ENCODE measurements at places on chromosomes 11 and 22.

DNA sequence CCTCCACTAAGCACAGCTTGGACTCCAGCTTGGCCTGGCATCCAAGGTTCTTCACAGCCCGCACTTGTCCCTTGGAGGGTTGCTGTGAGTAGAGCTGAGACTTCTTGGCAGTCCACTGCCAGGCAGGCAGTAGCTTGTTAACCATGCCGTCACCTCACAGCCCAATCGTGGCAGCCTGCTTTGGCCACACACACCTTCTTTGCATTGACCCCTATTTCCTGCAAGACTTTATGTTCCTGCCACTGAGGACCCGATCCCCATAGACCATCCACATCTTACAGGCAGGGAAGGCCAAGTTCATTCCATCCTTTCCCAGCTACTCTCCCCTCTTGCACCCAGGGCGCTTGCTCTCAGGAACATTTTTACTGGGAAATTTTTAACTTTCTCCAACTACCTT is 2.5 kb upstream of the PYGM start:
- DNase-seq = no peak

DNA sequence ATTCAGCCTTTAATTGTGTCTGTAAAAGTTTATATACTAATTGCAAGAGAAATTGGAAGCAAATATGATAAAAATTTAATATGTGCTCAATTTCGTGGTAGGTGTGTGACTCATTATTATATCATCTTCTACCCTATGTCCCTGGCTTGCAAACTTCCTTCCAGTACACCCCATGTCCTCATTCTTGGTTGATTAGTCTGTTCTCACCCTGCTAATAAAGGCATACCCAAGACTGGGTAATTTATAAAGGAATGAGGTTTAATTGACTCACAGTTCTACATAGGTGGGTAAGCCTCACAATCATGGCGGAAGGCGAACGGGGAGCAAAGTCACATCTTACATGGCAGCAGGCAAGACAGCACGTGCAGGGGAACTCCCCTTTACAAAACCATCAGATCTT is 11.9 kb downstream of the MRGPRX3 start:
- no peak for DNase-seq

DNA sequence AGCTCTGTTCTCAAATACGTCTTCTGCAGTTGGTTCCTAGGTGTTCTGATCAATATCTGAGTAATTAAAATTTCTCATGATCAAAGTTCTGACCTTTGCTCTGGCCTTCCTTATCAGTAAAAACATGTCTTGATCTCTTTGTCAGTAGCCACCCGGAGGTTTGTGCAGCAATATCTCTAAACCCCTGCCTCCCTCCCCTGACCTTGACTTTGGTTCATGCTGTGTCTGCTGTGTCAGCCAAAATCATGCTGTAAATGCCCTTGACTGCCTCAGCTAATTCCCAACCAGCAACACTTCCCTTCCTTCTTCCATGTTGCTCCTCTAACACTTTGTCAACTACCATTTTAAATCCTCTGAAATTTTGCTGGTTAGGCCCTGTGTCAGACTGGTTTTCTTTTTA is 424.7 kb downstream of the FAM181B start:
- DNase-seq = no peak

GRCh38 chr11:33067294-33067693 is 27.9 kb downstream of the TCP11L1 start:
- no peak for DNase-seq

- no peak for DNase-seq
These were observed 151.7 kb downstream of the ATXN10 start for GRCh38 chr22:45823336-45823735.

DNA sequence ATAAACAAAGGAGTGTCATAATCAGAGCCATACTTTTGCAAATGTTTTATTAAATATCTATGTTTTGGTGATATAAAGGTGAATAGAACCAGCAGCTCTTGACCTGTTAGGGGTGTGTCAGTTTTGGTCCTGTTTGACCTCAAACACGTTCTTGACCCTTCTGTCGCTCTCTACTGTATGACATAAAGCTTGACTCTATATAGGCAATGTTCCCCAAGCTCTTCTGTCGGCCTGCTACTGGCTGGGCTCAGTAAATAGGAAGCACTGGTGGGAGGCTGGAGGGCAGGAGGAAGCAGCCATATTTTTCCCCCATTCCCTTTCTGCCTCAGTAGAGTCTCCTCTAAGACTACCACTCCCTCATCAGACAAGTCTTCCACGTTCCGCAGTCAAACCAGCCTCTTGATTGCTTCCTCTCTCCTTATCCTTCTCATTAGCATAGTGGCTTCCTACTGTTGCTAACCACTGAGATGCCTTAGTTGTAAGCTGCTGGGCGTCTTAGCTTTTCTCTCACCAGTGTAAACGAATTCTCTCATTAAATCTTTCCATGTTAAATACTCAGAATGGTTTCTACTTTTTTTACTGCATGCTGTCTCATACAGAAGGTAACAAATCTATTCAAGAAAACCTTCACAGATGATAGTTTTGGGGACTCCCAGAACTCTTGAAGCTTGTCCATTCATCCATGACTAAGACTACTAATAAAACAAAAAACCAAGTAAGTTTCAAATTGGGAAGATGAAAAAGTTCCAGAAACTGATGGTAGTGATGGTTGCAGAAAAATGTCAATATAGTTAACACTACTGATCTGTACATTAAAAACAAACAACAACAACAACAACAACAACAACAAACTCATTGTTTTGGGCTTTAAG is 3.3 kb downstream of the NPAT start:
- no peak for DNase-seq

GRCh38 chr11:70580036-70580805 is 181.9 kb downstream of the CTTN start:
- no peak for DNase-seq

GRCh38 chr11:62401356-62401755 is 17.5 kb upstream of the SCGB1A1 start:
- no peak for DNase-seq

DNA sequence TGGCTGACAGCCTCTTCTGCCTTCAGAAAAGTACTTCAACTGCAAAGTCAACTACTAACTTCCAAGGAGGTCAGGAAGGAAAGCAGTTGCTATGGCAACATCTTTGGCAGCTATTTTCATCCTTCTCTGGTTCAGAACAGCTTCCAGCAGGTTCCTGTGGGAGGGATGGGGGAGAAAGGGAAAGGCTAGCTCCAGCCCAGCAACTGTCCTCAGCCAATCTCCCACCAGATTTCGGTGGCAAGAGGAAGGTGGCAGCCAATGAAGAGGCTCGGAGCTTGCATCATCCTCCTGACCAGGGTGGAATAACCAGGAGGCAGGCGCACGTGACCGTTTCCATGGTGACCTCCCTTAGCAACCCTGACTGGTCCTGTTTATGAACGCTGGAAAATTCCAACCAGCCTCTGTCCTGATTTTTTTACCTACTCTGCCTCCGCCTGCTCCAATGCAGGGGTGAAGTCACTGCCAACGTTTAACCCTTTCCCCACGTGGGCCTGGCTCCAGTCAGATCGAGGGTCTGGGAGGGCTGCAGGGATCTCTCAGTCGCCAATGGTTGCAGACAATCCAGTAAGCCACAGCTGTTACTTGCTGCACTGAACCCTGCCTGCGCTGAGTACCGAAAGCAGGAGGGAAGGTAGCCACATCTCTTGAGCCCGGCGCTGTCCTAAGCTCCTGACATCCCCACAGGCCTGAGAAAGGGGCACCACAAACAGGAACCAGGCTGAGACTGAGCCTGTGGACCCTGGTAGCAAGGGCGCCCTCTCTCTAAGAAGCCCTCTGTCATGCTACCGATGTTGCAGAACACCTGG is 11.2 kb upstream of the MALAT1 start:
- DNase-seq = no peak

DNA sequence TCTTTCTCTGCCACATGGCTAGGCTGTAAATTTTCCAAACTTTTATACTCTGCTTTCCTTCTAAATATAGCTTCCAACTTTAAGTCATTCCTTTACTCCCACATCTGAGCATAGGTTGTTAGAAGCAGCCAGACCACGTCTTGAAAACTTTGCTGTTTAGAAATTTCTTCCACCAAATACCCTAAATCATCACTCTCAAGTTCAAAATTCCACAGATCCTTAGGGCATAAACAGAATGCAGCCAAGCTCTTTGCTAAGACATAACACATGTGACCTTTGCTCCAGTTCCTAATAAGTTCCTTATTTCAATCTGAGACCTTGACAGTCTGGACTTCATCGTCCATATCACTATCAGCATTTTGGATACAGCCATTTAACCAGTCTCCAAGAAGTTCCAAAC is 749.9 kb downstream of the METTL15 start:
- no peak for DNase-seq

- DNase-seq = no peak
These were observed 4.6 kb downstream of the CARD10 start for GRCh38 chr22:37514526-37515051.

DNA sequence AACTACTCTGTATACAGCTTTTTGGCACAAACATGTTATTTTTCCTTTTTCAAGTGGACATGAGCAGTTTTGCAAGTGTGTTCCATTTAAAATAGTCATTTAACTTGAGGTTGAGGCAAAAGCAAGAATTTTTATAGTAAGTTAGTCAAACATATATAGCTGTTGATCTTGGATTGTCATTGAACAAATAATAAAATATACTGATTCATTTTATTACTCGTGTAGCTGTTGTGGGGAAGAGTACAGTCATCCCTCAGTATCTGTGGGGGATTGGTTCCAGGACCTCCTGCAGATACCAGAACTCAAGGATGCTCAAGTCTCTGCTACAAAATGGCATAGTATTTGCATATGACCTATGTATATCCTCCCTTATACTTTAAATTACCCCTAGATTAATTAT is 45.3 kb downstream of the EXT2 start:
- DNase-seq = no peak

DNA sequence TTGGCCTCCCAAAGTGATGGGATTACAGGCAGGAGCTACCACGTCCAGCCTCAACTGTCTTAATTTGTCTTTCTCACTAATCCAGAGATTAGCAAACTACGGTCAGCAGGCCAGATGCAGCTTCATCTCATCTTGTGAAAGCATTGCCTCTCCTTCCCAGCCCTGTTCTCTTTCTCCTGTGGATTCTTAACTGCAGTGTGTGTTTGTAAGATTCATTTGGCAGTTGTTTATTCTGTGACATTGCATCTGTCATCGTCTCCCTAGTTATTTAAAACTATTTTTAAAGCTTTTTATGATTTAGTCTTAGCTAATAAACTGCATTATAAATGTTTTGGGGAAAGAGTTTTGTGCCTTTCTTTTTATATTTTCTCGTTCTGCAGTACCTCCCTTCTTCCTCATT is 29.2 kb downstream of the RNF169 start:
- no peak for DNase-seq
